Stimulated activated CD8-positive, alpha-beta memory T cell treated with anti-CD3 and anti-CD28 coated beads, Interleukin-7, amount 100 ng/mL, for 24 hours (primary cell): ENCODE measurements at places on chromosomes 13 and 19.

GRCh38 chr19:3065675-3066357 lies 3.5 kb upstream of the TLE5 start:
- DNase-seq = no peak

DNA sequence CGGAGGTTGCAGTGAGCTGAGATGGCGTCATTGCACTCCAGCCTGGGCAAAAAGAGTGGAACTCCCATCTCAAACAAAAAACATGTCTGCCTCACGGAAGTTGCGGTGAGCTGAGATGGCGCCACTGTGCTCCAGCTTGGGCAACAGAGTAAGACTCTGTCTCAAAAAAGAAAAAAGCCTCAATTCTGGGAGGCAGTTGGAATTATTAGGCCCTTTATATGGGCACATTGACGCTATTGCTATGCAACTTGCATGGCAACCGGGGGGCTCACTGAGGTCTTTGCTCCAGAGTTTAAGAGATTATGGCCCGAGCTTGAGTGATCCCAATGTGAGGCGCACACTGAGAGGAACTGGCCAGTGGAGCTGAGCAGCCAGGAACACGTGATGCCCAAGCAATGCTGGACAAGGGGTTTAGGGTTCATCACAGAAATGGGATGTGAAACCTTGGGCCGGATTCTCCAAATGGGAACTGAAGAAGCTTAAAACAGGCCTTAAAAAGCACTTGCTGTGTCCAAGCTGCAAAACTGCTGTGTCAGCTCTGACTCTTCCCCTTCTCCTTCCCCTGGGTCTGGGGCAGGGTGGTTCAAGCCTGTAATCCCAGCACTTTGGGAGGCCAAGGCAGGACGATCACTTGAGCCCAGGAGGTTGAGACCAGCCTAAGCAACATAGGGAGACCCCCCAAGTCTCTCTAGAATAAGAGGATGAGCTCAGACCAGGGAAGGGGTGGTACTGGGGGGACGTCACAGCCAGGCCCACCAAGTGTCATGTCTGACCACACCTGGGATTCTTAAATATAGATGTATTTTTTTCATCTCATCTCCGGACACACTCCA lies 2.5 kb downstream of the FTL start:
- DNase-seq = no peak

GRCh38 chr19:54804101-54804500 lies 691 bp downstream of the KIR2DL4 start:
- no peak for DNase-seq

GRCh38 chr13:110347535-110348308 lies 40.6 kb downstream of the COL4A2 start:
- no peak for DNase-seq

GRCh38 chr19:54432144-54432738 lies 16.8 kb upstream of the LENG8 start:
- no peak for DNase-seq

DNA sequence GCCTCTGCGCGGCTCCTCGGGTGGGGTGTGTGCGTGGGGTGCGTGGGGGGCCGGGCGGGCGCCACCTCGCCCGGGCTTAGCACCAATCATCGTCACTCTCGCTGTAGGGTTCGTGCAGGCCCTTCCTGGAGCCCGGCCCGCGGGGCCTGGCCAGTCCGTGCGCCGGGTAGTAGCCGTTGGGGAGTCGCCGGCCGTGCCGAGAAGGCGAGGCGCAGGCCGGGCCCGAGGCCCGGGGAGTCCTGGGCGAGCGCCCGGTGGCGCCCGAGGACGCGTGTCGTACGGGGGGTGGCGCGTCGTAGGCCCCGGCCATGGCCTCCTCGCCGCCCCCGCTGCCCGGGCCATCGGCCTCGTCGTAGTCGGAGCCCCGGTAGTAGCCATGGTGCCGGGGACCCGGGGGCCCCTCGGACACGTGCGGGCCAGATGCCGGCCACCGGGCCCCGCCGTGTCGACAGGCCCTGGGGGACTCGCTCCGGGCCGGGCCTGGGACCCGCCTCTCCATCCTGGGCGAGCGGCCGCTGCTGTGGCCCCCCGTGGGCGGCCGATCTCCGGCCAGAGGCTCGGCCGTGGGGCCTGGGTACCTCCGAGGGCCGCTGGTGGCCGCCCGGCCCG lies 57.1 kb downstream of the IER2 start:
- no peak for DNase-seq
